ENCODE measurements at places on chromosomes 4 and X. TPM values are rescaled to one million over a fixed set of nuclear protein-coding genes. Genes with fewer than 3 reads are reported as not detected.

GRCh38 chr4:31085689-31086088 lies 365.5 kb downstream of the PCDH7 start:
- no peak for DNase-seq

- no peak for DNase-seq
Observed at GRCh38 chrX:153878345-153878744, 7.6 kb downstream of the L1CAM start.

DNA sequence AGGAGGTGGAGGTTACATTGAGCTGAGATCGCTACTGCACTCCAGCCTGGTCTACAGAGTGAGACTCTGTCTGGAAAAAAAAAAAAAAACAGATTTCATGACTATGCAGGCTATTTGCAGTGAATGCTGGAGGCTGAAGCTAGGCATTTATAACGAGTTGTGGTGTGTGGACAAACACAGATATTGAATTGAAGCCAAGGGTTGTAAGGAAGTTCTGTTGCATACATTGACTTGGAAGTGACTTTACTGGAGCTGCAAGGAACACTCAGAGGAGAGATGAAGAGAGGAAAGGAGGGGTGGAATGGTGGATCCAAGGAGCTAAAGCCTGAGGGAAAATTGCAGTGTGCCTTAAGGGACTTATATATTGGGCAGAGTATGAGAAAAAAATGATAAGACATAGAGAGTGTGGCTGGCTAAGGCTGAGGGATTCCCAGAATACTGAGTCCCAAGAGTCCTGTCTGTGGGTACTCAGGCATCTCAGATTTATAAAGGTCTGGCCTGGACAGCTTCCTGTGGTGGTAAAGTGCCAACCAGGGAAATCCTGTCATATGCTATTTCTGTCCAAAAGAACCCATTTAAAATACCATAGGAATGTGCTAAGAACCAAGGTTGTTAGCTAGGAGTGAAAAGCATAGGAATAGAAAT lies 87.8 kb upstream of the GUCY1A1 start:
- DNase-seq = no peak

TBC1D8B gene
- 11.0 TPM for total RNA-seq

TRIM75 gene
- total RNA-seq = not detected

DLG3 gene
- 9.7 TPM for total RNA-seq

Data from osteocyte (in vitro differentiated cells).